ENCODE measurements at places on chromosomes 12 and 14.

- DNase-seq = no peak
Measured at GRCh38 chr12:107597695-107598410, 87.7 kb upstream of the PWP1 start.

GRCh38 chr12:74111688-74112360 lies 425.8 kb upstream of the ATXN7L3B start:
- no peak for DNase-seq

- no peak for DNase-seq
Measured at GRCh38 chr12:96045566-96045965, 10.2 kb upstream of the LTA4H start.

- DNase-seq = no peak
Measured at GRCh38 chr12:97559267-97559666, 96.7 kb downstream of the RMST start.

DNA sequence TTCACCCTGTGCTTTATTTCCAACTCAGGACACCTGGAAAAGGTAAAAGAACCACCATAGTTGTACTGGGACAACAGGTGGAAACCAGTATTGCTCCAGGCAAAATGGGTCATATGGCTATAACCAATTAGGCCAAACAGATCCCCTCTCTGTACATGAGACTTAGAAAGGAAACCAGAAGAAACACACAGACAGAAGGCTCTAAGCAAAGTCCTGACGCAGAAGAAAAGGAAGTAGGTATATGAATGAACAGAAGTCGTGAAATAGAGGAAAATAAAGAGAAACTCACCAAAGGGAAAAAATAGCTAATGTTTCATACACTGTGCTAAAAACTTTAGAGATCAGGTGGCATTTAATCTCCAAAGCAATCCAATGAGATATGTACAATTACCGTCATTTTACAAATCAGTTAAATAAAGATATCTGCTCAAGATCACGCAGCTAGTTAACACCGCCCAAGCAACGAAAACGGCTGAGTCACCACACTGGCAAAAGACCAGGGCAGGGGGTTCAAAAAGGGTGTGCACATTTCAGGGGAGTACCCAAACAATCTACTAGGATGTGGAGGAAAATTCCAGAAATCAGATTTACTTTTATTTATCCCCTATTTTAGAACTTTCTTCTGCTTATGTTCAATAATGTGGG lies 82.3 kb downstream of the ITPR2 start:
- peak; percentile 13 for DNase-seq

- DNase-seq = no peak
Measured at GRCh38 chr14:86646696-86647690, 1117.0 kb downstream of the FLRT2 start.

All from stimulated activated CD4-positive, alpha-beta T cell treated with anti-CD3 and anti-CD28 coated beads, TNF-alpha, amount 100 ng/mL, for 24 hours (primary cell).